Right cardiac atrium (tissue), 5 donors: ENCODE measurements at places on chromosomes 16 and 17. TPM values are rescaled to one million over a fixed set of nuclear protein-coding genes. Genes with fewer than 3 reads are reported as not detected.

DNA sequence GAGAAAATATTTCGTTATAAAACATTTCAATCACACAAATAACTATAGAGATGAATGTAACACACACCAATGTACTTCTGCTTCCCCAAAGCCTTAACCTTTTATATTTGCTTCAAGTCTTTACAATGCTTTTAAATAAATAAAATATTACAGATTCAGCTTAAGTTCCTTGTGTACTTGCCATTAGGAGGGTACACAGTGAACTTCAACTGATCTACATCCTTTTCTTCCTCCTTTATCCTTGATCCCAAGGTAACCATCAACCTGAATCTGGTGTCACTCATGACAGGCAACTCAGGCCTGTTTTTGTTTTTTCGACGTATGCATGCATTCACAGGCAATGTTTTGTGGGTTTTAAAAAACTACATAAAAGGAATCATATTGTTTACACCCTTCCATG is 9.3 kb upstream of the AKAP1 start:
- DNase-seq: no peak

GRCh38 chr16:888901-889570 is 81.7 kb downstream of the LMF1 start:
- DNase-seq: peak; percentile 40

DNA sequence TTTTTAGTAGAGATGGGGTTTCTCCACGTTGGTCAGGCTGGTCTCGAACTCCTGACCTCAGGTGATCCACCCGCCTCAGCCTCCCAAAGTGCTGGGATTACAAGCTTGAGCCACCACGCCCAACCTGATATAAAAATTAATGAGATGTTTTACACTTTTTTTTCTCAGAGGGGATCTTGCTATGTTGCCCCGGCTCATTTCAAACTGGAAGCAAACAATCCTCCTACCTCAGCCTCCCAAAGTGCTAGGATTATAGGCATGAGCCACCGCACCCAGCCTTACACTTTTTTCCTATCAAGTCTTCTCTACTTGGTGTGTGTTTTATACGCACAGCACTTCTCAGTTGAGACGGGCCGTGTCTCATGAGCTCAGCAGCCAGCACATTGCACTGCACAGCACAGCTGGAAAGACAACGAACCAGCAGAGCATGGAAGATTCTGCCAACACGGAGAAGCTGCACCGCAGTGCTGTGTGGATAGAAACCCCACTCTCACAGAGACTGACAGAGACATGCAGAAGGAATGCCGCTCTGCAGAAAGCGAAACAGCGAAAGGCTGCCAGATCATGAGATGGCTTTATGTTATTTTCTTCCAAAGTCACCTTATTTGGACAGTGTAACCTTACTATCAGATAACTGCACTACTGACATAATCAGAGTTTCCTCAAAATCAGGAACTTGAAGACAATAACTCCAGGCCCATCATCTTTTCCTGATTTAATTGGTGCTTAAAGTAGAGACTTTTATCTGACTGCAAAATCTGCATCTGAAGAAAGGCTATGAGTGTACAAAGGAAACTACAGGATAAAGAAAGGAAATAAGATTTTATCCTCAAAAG is 6.5 kb upstream of the QRICH2 start:
- no peak for DNase-seq

GRCh38 chr17:5976251-5976650 is 93.9 kb upstream of the WSCD1 start:
- no peak for DNase-seq

DNA sequence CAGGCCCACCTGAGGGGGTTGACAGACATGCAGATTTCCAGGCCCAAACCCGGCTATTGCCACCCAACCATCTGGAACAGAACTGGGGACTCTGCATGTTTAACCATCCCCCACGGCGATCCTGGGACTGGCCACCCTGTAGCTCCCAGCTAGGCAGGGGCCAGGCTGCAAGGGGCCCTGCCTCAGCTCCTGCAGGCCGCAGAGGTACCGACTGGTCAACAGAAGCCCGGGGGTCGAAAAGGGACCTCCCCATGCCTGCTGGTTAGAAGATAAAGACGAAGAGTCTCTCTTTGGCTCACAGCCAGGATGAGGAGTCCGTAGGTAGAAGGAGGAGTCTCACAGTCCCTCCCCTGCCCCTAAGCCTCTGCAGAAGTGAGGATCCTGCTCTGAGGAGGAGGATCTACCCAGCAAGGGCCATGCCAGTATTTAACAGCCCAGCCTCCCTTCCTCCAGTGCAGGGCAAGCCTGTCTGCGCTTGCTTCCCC is 223.4 kb upstream of the TNRC6C start:
- DNase-seq: no peak

DNA sequence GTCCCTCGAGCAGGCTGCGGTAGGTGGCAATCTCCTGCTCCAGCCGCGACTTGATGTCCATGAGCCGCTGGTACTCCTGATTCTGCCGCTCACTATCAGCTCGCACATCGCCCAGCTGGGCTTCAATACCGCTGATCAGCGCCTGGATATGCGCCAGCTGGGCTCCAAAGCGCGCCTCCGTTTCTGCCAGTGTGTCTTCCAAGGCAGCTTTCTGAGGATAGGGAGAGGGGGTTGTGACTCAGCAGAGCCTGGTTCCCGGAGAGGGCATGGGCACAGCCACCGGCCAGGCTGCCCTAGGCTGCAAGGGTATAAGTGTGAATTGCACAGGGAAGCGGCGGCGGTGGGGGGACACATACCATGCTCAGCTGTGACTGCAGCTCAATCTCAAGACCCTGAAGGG is 4.3 kb downstream of the KRT19 start:
- no peak for DNase-seq

DNA sequence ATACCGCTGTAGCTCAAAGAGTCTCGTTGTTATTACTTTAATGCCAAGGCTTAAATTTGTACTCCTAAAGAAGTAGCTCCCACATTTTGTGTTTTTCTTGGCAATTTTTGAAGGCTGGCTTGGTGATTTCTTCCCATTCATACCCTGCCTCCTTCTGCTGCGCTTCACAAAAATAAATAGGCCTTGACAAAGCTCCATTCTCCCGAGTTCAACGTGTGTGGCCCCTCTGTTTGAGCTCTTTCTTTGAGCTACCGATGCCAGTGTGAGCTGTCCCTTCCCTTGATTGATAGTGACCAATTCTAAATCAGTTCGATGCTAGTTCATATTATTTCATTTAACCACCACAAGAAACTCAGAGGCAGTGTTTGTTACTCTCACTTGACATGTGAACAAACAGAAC is 96.8 kb downstream of the MAP2K6 start:
- no peak for DNase-seq

- no peak for DNase-seq
Measured at GRCh38 chr17:3972931-3973330, 8.7 kb upstream of the ATP2A3 start.

DNA sequence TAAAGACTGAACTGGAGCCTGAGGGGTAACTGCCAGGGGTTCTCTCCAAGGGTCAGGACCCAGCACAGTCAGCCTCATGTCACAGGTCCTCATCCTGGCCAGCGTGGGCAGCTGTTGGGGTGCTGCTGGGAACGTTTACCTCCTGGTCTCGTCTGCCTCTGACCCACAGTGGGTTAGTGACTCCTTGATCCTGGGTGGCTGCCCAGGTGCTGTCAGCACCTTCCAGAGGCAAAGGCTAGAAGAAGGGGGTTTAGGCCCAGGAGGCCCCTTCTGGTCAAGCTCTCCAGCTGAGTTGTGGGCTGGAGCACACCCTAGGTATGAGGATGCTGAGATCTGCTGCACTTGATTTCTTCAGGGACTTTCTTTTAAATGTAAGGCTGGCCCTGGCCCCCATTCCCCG is 30.3 kb downstream of the AKAP1 start:
- no peak for DNase-seq

GRCh38 chr17:27635275-27635823 is 4.4 kb downstream of the LGALS9 start:
- peak; percentile 31 for DNase-seq

GRCh38 chr16:4426021-4426684 is 485 bp downstream of the DNAJA3 start:
- peak; percentile 37 for DNase-seq

- no peak for DNase-seq
Measured at GRCh38 chr17:42928714-42929496, 28.3 kb downstream of the G6PC1 start.

NGFR gene
- total RNA-seq: 33.5 TPM

ARL4D gene
- 10.8 TPM for total RNA-seq

FLII gene
- 202 TPM for total RNA-seq

MYH1 gene
- total RNA-seq: 0.06 TPM

CHRNE gene
- 57.6 TPM for total RNA-seq

TP53TG3F gene
- not detected for total RNA-seq

SAMD14 gene
- 3.3 TPM for total RNA-seq
